ENCODE measurements at places on chromosomes 3 and 15.
A peak's percentile ranks its signal among the peaks of the same experiment; 100 is the strongest.

DNA sequence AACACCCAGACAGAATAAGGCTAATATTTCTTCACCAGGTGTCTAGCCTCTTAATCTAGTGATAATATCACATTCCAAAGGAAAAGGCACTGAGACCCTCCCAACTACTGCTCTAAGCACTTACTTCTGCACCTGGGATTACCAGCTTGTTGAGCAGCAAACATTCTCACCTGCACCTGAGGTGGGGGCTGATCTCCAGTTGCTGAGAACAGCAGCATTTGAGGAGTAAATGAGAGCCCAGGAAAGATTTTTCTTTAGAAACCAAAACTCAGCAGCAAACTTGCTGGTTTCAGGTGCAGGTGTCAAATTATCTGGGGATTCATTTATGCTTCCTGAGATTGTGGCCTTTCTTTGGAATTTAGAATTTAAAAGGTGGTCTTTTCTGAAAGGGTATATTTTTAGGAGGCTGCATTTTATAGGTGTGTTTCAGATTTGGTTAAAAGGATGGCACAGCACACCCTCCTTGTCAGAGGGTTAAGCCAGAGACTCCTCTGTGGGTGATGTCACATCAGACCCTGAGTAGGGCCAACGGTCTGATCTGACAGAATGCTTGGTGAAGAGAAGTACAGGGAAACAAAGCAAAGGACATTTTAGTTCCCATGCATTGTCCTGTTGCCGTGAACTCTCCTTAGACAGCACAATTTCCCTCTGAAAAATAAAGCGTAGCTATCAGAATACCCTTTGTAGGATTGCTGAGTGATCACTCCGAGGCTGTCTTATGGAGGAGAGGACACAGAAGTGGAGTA lies 411.0 kb upstream of the ATP11B start:
- DNase-seq: no peak

DNA sequence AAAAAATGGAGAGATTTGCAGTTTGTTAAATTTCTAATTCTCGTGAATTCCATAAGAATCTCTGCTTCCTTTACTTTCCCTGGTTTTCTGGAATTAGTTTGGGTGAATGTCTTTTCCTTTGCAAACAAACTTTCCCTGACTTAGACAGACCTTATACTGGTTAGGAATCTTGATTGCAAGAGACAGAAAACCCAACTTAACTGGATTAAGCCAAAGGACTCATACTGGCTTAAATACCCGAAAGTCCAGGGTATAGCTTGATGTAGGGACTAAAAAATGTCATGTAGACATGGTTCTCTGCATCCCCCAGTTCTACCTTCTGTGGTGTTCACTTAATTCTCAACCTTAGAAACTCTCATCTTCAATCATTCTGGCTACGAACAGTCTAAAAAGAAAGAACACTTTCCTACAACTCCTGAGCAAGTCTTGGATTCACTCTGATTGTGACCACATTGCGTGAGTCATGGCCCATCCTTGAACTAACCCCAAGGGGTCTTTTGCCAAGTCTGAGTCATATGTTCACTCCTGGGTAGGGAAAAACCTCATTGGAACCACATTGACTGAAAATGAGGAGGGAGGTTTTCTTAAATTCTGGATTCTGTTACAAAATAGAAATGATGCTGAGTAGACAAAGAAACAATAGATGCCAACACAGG lies 136.0 kb upstream of the DAZL start:
- DNase-seq: peak; percentile 65

DNA sequence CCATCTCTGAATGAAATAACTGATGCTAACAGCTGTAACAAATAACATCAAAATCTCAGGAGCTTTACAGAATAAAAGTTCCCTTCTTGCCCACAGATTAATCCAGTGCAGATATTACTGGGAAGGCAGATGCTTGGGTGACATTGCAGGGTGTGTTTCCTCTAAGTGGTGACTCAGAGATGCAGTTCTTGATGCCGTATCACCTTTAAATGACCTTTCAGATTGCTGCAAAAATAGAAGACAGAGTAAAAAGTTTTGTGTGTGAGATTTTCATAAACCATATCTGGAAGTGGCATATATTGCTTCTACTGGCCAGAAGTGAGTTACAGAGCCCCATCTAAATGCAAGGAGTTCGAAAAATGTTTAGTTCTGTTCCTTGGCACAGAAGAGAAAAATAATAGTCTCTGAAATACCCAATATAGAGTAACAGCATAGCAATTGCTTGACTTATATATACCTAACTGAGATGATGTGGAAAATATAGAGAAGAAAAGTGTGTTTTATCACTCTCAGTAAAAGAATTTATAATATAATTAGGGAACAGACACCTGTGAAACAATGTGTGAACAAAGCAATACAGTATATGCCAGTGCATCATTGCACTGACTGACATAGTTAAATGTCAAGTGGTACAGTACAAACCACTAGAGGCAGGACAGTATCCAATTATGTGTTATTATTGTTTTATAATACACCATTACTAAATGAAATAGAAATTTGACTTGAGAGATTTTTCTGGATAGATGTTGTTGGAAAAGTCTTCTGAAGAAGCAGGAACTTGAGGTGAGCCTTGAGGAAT lies 430.7 kb upstream of the CBLB start:
- DNase-seq: peak; percentile 39

- DNase-seq: no peak
Measured at GRCh38 chr3:5162102-5162501, 25.4 kb upstream of the EDEM1 start.

DNA sequence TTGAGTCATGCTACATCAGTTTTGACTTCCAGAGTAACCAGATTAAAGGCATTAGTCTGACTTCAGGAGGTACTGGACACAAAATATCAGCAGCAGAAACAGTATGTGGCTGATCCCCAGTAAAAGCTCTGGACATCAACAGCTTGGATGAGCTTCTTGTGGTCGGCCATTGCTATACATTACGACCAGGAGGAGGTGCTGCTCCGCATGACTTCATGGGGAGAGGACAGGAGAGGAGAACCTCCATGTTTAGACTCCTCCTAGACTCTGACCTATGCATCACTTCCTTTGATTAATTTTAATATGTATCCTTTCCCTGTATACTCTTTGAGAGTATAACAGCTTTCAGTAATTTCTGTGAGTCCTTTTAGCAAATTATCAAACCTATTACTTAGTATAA lies 285.6 kb upstream of the ARHGEF26 start:
- no peak for DNase-seq

All from activated CD4-positive, alpha-beta T cell treated with anti-CD3 and anti-CD28 coated beads for 36 hours (primary cell).